NCI-H510A (cell line): ENCODE measurements at places on chromosomes 3 and 15.

DNA sequence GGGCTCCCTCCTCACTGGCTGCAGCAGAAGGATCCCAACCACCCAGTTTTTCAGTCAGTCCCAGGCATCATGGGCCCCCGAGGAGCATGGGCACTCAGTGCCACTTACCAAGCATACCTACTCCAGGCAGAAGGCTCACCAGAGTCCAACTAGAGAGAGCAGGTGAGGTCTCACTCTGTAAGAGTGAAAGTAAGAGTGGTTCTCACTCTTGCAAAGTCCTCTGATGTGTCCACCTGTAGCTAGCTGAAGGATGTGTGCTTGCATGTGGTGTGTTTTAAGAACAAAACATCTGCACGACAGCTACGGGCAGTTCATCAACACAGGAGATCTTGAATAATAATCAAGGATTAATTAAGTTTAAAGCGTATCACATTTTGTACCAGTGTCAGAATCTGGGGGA is 49.7 kb downstream of the CCK start:
- DNase-seq: no peak

GRCh38 chr3:5766848-5767247 is 579.3 kb downstream of the EDEM1 start:
- no peak for DNase-seq

GRCh38 chr15:45630917-45631691 is 3.7 kb upstream of the SQOR start:
- no peak for DNase-seq

GRCh38 chr15:48282216-48282615 is 49.0 kb upstream of the DUT start:
- no peak for DNase-seq

- DNase-seq: no peak
Observed at GRCh38 chr15:95742836-95743235, 587.7 kb upstream of the NR2F2 start.

DNA sequence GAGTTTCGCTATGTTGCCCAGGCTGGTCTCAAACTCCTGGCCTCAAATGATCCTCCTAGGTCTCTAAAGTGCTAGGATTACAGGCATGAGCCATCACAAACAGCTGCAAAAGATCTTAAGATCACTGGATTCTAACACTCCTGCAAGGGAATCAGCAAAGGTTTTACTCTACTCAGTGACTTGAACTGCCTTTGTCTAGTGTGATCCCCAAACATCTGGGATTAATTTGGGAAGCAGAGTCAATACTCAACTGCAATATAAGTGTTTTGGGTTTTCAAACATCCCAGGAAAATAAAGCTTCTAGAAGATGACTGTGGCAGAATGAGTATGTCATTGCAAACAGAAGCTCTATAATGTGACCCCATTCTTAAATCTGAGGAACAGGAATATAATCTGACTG is 7.2 kb downstream of the SPG21 start:
- no peak for DNase-seq

- DNase-seq: no peak
Observed at GRCh38 chr3:16240229-16241023, 24.3 kb downstream of the DPH3 start.
